ENCODE measurements at places on chromosomes 6 and 20. TPM values are rescaled to one million over a fixed set of nuclear protein-coding genes. Genes with fewer than 3 reads are reported as not detected.

The TP53INP2 gene
- 4.6 TPM for total RNA-seq

The ZNF318 gene
- 61.8 TPM for total RNA-seq

DNA sequence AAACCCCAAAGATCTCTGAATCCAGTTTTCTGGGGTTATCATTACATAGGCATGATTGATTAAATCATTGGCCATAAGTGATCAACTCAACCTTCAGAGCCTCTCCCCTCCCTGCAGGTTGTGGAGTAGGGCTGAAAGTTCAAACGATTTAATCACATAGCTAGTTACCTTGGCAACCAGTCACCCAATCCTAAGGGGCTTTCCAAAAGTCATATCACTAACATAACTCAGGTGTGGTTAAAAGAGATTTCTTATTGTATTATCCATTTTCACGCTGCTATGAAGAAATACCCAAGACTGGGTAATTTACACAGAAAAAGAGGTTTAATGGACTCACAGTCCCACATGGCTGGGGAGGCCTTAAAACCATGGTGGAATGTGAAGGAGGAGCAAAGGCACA is 935.1 kb upstream of the SLC35B3 start:
- H3K27me3 ChIP-seq, result no peaks in the 10 kb centered on the region
- H3K36me3 ChIP-seq, result no peaks in the 10 kb centered on the region
- H3K4me1 ChIP-seq, result no peaks in the 10 kb centered on the region
- no peak for DNase-seq

- no peaks in the 10 kb centered on the region for H3K36me3 ChIP-seq
- no peaks in the 10 kb centered on the region for H3K27me3 ChIP-seq
- no peak overlapping the region for H3K27ac ChIP-seq
- no peak for DNase-seq
Measured at GRCh38 chr6:14353798-14354197, 236.2 kb downstream of the CD83 start.

GRCh38 chr6:7541175-7542064 is at the start of gene DSP:
Gene DSP, plus strand, starts transcription at chr6:7541671. Its CDS starts 245 bp downstream, at chr6:7541916.
- H3K27ac ChIP-seq, result no peak within 1 kb of the TSS
- DNase-seq, result no peak
- no peaks in the 10 kb centered on the region for H3K27me3 ChIP-seq
- no peaks in the 10 kb centered on the region for H3K4me1 ChIP-seq
- H3K36me3 ChIP-seq, result no peaks in the 10 kb centered on the region
- H3K4me3 ChIP-seq, result no peak within 1 kb of the TSS

GRCh38 chr20:24620937-24621519 is 151.6 kb downstream of the SYNDIG1 start:
- DNase-seq, result no peak
- H3K27me3 ChIP-seq, result no peaks in the 10 kb centered on the region
- no peak overlapping the region for H3K4me3 ChIP-seq
- H3K36me3 ChIP-seq, result no peaks in the 10 kb centered on the region
- no peak overlapping the region for H3K27ac ChIP-seq
- H3K4me1 ChIP-seq, result peaks cover 18% of the 10 kb centered on the region

DNA sequence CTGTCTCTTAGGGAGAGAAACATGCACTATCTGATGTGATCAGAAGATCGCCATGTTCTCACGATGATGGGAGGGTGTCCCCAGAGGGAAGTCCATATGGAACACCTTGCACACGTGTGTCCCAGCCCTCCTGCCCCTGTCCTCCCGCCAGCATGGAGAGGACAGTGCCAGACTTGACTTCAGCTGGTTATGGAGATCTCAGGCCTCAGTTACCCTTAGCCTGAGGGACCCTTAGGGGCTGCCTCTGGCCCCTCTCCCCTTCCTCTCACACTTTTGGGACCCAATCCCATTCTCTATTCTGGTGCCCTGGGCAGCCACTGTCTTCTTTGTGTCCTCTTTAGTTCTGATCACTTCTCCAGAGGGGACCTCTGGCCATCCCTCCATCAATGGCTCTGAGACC is 1.6 kb downstream of the TREML4 start:
- no peak overlapping the region for H3K4me3 ChIP-seq
- no peaks in the 10 kb centered on the region for H3K36me3 ChIP-seq
- H3K27me3 ChIP-seq, result no peaks in the 10 kb centered on the region
- no peak for DNase-seq
- no peak overlapping the region for H3K27ac ChIP-seq
- H3K4me1 ChIP-seq, result no peaks in the 10 kb centered on the region

DNA sequence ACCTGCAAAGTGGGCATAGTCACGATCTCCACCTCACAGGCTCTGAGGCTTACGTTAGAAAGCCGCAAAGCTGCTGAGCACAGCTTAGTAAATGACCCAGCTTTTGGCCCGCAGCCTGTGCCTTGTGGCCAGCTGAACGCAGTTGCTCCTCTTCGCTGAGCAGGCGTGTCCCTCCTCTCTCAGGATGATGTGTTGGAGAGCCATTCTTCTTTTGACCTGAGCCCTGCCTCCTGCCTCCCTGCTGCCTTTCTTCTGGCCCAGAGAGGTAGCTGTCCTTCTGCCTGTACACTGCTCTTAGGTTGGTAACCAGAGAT is 47.6 kb upstream of the MYL9 start:
- H3K27ac ChIP-seq, result no peak overlapping the region
- H3K36me3 ChIP-seq, result no peaks in the 10 kb centered on the region
- no peak for DNase-seq
- H3K4me1 ChIP-seq, result no peaks in the 10 kb centered on the region
- no peaks in the 10 kb centered on the region for H3K27me3 ChIP-seq

Measured in Karpas-422 (cell line).